ENCODE measurements at places on chromosomes 16 and 17. TPM values are rescaled to one million over a fixed set of nuclear protein-coding genes. Genes with fewer than 3 reads are reported as not detected.

GRCh38 chr17:17107891-17108431 lies 65.7 kb downstream of the MPRIP start:
- DNase-seq, result no peak

GRCh38 chr16:55615071-55615470 lies 40.7 kb upstream of the SLC6A2 start:
- no peak for DNase-seq

DNA sequence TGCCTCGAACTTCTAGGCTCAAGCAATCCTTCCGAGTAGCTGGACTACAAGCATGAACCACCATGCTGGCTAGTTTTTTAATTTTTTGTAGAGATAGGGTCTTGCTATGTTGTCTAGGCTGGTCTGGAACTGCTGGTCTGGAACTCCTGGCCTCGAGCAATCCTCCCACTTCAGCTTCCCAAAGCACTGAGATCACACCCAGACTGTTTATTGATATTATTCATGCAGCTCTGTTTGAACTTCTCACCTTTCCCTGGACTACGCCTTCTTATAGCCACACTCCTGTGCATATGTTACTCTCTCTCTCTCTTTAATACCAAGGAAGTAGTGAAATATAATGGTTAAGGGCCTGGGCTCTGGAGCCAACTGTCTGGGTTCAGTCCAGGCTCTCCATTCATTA lies 4.6 kb downstream of the COG7 start:
- no peak for DNase-seq

DNA sequence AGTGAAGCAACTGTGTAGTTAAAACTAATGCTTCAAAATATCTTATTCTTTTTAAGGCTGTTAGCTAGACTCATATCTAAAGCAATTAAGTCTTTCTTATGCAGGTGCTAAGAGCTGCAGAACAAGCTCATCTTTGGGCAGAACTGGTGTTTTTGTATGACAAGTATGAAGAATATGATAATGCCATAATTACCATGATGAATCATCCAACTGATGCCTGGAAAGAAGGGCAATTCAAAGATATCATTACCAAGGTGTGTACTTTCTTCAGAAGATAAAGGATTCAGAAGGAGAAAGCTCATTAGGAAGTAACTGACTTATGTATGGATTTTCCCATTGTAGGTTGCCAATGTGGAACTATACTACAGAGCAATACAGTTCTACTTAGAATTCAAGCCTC lies 23.9 kb downstream of the PTRH2 start:
- no peak for DNase-seq

GRCh38 chr17:50783193-50783660 lies 15.9 kb upstream of the ANKRD40CL start:
- DNase-seq, result peak; percentile 91

DNA sequence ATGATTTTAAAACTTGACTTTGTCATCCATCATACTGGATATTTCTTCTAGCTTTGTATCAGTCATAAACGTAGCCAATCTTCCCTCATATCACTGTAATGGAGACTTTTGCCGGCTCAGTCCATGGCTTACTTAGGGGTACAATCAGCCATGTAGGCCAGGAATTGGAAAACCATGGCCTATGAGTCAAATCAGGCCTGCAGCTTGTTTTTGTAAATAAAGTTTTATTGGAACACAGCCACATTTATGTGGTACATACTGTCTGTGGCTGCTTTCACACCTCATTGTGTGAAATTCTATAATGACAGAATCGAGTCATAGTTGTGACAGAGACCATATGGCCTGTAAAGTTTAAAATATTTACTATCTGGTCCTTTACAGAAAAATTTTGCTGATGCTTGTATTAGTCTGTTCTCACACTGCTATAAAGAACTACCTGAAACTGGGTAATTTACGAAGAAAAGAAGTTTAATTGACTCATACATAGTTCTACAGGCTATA lies 64.5 kb upstream of the CDH13 start:
- DNase-seq, result no peak

DNA sequence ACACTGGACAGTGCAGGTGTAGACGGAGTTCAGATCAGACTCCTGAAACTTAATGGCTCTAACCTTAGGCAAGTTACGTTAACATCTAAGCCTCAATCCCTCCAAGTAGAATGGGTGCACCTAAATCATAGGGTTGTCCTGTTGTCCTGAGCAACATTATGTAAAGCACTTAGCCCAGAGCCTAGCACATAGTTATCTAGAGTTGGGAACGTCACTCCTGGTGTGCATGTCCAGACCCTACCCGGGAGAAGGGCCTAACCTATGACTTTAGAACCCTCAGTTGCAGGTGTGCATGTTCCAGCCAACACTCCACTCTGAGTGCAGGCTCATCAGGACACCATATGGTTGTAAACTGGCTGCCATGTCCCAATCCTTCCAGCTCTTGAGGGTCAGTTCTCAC lies 26.0 kb downstream of the LIG3 start:
- DNase-seq, result no peak

DNA sequence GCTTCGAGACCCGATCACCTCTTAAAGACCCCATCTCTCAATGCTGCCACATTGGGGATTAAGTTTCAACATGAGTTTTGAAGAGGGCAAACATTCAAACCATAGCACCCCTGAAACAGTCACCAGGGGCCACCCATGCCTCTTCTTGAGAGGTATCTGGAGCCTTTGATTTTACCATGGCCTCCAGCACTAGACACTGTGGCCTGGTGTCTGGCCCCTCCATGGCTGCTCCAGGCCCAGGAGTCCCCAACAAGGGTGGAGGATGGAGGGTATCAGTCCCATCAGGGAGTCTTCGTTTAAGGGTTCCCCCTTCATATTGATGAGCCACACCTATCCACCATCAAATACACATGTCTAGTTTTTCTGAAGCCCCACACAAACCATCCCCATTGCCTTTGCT lies 66.5 kb upstream of the CDH5 start:
- DNase-seq, result no peak

GRCh38 chr16:31130899-31131298 lies 4.6 kb downstream of the PRSS8 start:
- DNase-seq, result peak; percentile 98

GRCh38 chr17:72604518-72604917 lies 483.7 kb downstream of the SOX9 start:
- no peak for DNase-seq

- no peak for DNase-seq
Observed at GRCh38 chr17:10739386-10739785, 9.6 kb upstream of the TMEM220 start.

GRCh38 chr16:53100889-53101288 lies 46.1 kb downstream of the CHD9 start:
- no peak for DNase-seq

DNA sequence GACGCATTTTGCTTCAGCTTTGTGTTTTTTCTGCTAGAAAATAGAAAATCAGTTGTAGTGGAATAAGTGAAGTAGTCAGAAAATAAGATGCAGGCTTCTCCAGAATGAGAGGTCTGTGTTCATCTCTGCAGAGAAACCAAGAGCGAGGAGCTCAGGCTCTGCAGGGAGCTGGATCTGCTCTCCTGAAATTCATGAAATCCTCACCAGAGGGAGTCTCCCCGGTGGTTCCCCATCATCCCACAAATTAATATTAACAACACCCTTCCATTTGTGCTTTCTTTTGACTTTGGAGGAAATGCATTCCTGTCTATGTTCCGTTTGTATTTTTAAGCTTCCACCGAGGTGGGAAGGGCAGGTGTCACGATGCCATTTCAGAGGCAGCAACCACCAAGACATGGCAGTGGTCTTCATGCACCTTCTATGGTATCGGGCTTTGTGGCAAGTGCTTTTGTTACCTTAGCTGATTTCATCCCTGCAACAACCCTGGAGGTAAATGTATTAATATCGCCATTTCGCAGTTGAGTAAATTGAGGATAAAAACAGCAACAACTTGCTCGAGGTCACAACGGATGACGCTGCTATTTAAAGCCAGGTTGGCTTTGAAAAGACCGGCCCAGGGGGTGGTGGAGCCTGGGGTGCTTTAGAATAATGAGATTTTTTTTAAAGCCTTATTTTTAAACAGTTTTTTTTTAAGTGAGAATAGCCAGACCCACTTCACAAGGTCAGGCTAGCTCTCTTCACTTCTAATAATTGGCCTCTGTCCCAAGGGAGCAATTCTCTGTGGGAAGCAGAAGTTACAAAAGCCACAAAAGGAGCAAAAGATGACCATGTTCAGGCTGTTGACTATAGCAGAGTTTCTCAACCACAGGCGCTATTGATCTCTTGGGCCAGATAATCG lies 367.6 kb upstream of the ERCC4 start:
- DNase-seq, result no peak

The CHTF18 gene
- 14.5 TPM for total RNA-seq

The CCL1 gene
- total RNA-seq, result not detected

The KRT39 gene
- total RNA-seq, result not detected

The UMOD gene
- 12.7 TPM for total RNA-seq

The CSH1 gene
- not detected for total RNA-seq

The SLC4A1 gene
- not detected for total RNA-seq

The ADORA2B gene
- 1.3 TPM for total RNA-seq

The KCNG4 gene
- total RNA-seq, result not detected

The CRYBA1 gene
- total RNA-seq, result not detected

The NPIPA5 gene
- 6.5 TPM for total RNA-seq

The CLEC3A gene
- not detected for total RNA-seq
